ENCODE measurements at places on chromosomes 16 and 17.

DNA sequence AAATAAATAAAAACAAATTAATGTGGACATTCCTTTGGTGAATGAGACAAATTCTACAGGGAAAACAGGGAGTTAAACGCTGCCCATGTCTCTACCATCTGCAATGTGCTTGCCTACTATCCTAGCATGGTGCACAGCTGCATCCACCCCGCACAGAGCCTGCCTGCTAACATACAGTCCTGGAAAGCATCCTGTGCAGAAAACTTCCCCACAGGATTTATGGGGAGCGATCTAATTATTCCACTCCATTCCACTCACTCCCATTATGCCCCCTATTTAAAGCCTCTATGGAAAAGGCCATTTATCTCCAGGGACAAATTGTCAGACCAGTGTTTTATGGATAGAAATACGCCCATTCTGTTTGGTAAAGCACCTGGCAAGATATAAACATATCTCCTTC, 144.5 kb downstream of the MAF start:
- H3K4me3 ChIP-seq, result no peak overlapping the region
- no peak overlapping the region for H3K27ac ChIP-seq
- H3K36me3 ChIP-seq, result no peaks in the 10 kb centered on the region

DNA sequence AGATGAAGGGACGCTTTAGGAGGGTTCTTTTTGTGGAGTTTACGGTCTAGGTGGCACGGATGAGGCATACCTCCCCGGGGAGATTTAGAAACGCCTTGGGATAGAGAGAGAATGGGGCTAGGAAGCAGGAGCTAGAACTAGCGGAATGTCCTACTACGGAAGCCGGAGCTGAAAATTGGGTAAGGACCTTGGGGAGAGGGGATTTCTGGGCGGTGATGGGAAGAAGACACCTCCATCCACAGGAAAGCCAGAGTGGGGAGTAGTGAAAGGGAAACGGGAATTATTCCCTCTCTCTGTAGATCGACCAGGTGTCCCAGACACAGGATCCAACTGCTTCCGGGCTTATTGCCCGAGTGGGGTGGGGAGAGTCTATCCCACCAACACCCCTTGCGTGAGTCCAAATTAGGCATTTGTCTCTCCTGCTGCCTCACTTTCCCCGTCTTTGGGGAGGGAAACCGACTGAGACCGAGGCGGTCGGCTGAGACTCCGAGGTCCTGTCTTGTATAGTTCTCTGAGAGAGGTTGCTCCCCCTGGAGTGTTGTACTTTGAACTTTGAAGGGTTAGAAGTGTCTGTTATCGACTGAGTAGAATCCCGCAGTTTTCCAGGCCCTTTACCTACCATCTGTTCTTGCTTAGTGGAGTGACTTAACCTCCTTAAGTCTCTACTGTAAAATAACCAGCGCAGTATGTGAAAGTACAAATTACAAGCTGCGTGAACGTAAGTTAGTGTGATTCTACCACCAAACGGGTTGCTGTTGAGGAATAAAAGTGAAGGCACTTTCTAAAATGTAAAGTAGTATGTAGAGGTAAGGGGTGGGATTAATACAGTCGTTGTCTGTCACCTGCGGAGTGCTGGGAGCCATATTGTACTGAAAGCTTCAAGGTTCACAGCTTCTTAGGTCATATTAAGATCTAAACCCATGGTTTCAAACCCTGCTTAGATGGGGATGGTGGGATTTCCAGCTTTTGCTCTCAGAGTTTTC, 1.0 kb downstream of the RSPRY1 start:
- no peaks in the 10 kb centered on the region for H3K27me3 ChIP-seq
- no peak for ATAC-seq
- peaks cover 59% of the 10 kb centered on the region for H3K4me1 ChIP-seq
- no peaks in the 10 kb centered on the region for H3K36me3 ChIP-seq
- H3K27ac ChIP-seq, result peak overlapping the region; percentile 95

DNA sequence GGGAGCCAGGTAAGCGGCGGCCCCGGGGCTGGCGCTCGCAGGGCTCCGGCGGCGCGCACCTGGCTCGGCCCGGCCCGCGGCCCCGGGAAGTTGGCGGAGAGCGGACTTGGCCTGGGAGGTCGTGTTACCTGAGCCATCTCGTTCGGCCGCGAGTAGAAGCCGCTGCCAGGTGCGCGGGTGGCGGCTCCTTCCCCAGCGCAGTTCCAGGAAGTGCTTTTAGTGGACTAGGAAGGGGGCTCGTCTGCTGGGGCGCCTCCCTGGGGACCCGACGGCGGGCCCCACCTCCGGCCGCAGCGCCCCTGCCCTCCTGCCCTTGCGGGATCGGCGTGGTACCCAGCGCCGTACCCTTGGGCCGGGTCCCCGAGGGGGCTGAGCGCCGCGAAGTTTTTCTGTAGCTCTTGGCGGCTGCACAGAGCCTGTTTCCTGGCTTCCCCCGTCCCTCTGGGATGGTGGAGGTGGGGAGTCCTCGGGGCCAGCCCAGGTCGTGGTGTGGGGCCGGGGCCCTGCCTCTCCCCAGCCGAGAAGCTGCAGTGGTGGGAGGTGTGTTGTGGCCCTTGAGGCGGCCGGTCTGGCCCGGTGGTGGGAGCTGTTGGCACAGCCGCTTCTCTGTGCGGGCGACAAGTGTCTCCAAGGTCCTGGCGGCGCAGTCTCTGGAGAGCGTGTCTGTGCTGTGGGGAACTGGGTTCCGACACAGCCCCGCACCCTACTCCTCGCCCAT, 96.9 kb downstream of the RAB11FIP4 start:
- H3K4me1 ChIP-seq, result peaks cover 62% of the 10 kb centered on the region
- H3K27me3 ChIP-seq, result no peaks in the 10 kb centered on the region
- ATAC-seq, result peak; percentile 17
- H3K36me3 ChIP-seq, result no peaks in the 10 kb centered on the region

- no peak overlapping the region for H3K27ac ChIP-seq
- H3K27me3 ChIP-seq, result peaks cover 24% of the 10 kb centered on the region
- H3K4me1 ChIP-seq, result peaks cover 17% of the 10 kb centered on the region
- ATAC-seq, result no peak
- H3K4me3 ChIP-seq, result no peak overlapping the region
- H3K36me3 ChIP-seq, result no peaks in the 10 kb centered on the region
Measured at GRCh38 chr17:75428543-75429469, 23.3 kb upstream of the GRB2 start.

- ATAC-seq, result peak; percentile 58
- no peak overlapping the region for H3K4me3 ChIP-seq
- H3K36me3 ChIP-seq, result no peaks in the 10 kb centered on the region
Measured at GRCh38 chr16:11264155-11264832, 4.8 kb downstream of the TNP2 start.

DNA sequence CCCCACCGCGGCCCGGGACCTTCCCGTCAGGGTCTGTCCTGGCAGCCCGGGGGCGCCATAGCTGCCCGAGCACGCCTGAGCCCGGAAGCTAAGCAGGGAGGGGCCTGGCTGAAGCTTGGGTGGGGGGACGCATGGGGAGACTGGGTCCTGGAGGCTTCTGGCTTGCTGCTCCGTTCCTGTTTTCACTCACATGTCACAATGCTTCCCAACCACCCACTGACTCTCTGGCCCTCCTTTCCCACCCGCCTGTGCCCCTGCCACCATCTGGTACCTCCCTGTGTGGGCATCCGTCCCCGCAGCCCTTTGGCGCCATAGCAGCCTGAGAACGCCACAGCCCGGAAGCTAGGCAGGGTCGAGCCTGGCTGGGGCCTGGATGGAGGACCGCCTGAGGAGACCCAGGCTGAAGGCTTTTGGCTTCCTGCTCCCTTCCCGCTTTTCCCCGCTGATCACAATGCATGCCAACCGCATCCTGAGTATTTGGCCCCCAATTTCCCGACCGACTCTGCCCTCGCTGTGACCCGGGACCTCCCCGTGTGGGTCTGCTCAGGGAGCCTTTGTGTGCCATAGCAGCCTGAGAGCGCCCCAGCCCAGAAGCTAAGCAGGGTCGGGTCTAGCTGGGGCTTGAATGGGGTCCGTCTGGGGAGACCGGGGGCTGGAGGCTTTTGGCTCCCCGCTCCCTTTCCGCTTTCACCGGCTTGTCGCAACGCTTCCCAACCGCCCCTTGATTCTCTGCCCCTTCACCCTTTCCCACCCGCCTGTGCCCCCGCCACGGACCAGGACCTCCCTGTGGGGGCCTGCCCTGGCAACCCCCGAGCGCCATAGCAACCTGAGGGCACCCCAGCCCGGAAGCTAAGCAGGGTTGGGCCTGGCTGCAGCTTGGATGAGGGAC, 2290.1 kb downstream of the TP53TG3F start:
- no peak overlapping the region for H3K27ac ChIP-seq
- no peak for ATAC-seq
- H3K4me3 ChIP-seq, result no peak overlapping the region
- no peaks in the 10 kb centered on the region for H3K36me3 ChIP-seq
- H3K4me1 ChIP-seq, result no peaks in the 10 kb centered on the region

DNA sequence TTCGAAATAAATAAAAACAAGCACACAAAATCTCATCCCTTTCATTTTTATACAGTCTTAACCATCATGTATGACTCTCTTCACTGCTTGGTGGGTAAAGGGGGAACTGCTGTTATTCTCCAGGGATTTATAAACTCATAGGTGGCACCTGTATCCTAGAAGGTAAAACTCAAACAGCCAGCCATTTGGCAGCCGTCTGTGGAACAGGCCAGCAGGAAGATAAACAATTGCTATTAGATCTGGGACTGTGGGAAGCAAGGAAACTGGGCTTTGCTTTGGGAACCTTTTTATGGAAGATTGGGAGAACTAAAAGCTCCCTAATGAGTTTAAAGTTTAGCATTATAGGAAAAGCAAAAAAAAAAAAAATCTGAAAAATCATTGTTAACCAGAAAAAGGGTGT, 126.0 kb downstream of the TANGO6 start:
- H3K36me3 ChIP-seq, result peaks cover 39% of the 10 kb centered on the region
- no peaks in the 10 kb centered on the region for H3K27me3 ChIP-seq
- ATAC-seq, result no peak
- H3K27ac ChIP-seq, result no peak overlapping the region

DNA sequence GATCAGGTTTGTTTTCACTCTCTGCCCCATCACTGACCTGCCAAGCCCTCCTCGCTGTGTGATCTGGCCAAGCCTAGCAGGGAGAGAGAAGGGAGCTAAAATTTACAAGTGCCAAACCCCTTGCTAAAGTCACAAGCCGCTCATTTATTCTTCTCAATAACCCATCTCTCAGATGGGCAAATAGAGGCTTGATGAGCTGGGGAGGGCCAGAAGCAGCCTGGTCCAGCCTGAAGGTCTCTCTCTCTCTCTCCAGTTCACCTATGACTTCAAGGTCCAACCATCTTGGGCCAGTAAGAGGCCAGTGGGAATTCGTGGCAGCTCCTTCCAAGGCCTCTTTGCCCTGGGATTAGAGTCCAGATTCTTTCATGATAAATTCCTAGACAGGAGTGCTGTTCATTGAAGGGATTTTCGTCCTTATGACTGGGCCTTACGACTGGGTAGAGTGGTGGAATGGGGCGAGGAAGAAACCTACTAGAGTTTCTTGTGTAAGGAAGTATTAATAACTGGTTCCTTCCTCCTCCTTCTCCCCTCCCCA, 3.4 kb downstream of the CA7 start:
- H3K27me3 ChIP-seq, result peaks cover 82% of the 10 kb centered on the region
- no peak overlapping the region for H3K27ac ChIP-seq
- H3K4me3 ChIP-seq, result no peak overlapping the region
- ATAC-seq, result no peak
- no peaks in the 10 kb centered on the region for H3K36me3 ChIP-seq

DNA sequence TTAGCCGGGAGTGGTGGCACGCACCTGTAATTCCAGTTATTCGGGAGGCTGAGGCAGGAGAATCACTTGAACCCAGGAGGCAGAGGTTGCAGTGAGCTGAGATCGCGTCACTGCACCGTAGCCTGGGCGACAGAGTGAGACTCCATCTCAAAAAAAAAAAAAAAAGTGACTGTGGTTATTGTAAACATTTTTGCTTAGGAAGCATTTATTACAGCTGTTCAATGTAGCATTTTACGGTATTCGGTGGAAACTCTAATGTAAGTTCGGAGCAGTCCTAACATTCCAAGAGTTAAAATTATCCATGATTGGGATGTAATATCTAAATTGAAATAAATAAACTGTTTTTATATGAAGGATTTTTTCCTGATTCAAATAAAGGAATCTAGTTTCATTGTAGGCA, 254.8 kb upstream of the HSBP1 start:
- H3K36me3 ChIP-seq, result no peaks in the 10 kb centered on the region
- peaks cover 32% of the 10 kb centered on the region for H3K27me3 ChIP-seq
- H3K4me3 ChIP-seq, result no peak overlapping the region
- H3K4me1 ChIP-seq, result no peaks in the 10 kb centered on the region
- ATAC-seq, result no peak

- H3K36me3 ChIP-seq, result peaks cover 29% of the 10 kb centered on the region
- peak overlapping the region; percentile 93 for H3K27ac ChIP-seq
- no peaks in the 10 kb centered on the region for H3K27me3 ChIP-seq
- peaks cover 50% of the 10 kb centered on the region for H3K4me1 ChIP-seq
- ATAC-seq, result no peak
Measured at GRCh38 chr17:18921485-18921884, 30.5 kb upstream of the SLC5A10 start.

GRCh38 chr17:21194226-21194625, 19.7 kb downstream of the TMEM11 start:
- H3K4me3 ChIP-seq, result no peak overlapping the region
- no peak for ATAC-seq
- no peaks in the 10 kb centered on the region for H3K27me3 ChIP-seq

- no peak for ATAC-seq
- H3K36me3 ChIP-seq, result peaks cover 5% of the 10 kb centered on the region
- no peak overlapping the region for H3K4me3 ChIP-seq
- H3K4me1 ChIP-seq, result peaks cover 8% of the 10 kb centered on the region
- H3K27me3 ChIP-seq, result peaks cover 60% of the 10 kb centered on the region
Measured at GRCh38 chr17:31431852-31432658, 40.6 kb downstream of the RAB11FIP4 start.

- ATAC-seq, result no peak
- H3K4me3 ChIP-seq, result no peak overlapping the region
- H3K4me1 ChIP-seq, result peaks cover 15% of the 10 kb centered on the region
- H3K27ac ChIP-seq, result no peak overlapping the region
- H3K27me3 ChIP-seq, result no peaks in the 10 kb centered on the region
Measured at GRCh38 chr17:37796076-37796475, 51.2 kb upstream of the HNF1B start.

GRCh38 chr17:57870283-57870635, 20.4 kb upstream of the MRPS23 start:
- H3K27ac ChIP-seq, result no peak overlapping the region
- H3K27me3 ChIP-seq, result peaks cover 38% of the 10 kb centered on the region
- peaks cover 48% of the 10 kb centered on the region for H3K4me1 ChIP-seq

GRCh38 chr17:39130205-39130604, 21.2 kb downstream of the PLXDC1 start:
- no peaks in the 10 kb centered on the region for H3K4me1 ChIP-seq
- no peaks in the 10 kb centered on the region for H3K36me3 ChIP-seq
- H3K4me3 ChIP-seq, result no peak overlapping the region
- H3K27ac ChIP-seq, result no peak overlapping the region

DNA sequence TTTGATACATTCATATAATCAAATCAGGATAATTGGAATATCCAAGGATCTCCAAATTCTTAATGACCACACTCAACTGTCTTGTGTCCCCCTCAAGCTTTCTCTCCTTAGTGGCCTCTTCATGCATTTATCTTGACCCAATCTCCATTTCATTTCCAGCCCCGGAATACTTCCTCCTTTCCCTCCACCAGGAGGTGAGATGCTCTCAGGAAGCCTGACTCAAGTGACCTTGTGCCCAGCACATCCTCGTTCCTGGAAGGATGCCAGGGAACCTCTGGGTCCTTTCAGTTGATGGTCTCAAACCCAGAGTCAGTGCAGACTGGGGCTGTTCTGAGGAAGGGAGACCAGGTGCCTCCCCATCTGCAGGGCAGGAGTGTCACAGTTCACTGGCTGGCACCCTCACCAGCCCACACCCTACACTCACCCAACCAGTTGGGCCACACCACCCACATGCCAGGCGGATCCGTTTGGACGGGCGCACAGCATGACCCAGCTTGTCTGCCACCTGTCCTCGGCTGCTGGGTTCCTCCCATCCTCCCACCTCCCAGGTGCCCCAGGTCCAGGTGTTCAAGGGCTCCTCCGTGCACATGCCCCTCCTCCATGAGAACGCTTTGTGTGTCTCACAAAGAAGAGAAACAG, 14.0 kb upstream of the EMP2 start:
- H3K4me1 ChIP-seq, result peaks cover 24% of the 10 kb centered on the region
- no peaks in the 10 kb centered on the region for H3K36me3 ChIP-seq
- ATAC-seq, result peak; percentile 72

Data from stimulated activated memory B cell treated with anti-CD40 and anti-IgM and Interleukin-4, amounts not matched to agents 10 μg/mL and 1 μg/mL and 100 μg/mL, for 72 hours (primary cell).